ENCODE measurements at places on chromosomes 5 and 9.

DNA sequence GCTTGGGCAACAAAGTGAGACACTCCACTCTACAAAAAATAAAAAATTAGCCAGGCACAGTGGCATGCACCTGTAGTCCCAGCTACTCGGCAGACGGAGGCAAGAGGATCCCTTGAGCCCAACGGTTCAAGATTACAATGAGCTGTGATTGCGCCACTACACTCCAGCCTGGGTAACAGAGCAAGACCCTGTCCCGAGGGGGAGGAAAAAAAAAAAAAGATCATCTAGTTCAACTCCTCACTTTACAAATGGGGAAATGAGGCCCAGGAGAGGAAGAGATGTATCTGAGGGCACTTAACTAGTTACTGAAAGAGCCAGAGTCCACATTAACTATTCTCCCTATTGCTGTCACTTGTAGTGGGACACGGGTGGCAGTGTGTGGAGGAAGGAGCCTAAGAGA lies 13.8 kb downstream of the PDCL start:
- no peak for DNase-seq

DNA sequence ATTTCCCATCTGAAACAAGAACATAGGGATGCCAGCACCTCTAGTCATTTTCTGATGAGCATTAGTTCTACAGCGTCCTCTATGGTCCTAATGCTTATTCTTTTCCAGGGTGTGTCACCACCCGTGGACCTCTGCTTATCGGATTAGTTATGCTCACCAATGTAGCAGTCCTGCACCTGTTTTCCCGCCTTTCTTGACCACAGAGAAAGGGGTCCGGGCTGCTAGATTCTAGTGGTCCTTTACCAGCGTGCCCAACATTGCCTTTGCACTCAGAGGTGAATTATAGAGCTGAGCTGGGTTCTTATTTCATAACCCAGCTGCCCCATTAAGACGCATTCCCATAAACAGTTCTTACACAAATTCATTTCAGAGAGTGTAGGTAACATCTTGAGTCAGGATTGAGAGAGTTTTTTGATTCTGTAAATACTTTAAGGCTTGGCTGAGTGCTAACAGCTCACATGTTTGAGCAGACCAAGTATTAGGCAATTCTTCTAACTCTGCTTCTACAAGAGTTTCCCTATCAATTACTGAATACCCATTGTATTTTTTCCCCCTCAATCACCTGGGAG lies 2205.1 kb upstream of the C9orf72 start:
- no peak for DNase-seq

DNA sequence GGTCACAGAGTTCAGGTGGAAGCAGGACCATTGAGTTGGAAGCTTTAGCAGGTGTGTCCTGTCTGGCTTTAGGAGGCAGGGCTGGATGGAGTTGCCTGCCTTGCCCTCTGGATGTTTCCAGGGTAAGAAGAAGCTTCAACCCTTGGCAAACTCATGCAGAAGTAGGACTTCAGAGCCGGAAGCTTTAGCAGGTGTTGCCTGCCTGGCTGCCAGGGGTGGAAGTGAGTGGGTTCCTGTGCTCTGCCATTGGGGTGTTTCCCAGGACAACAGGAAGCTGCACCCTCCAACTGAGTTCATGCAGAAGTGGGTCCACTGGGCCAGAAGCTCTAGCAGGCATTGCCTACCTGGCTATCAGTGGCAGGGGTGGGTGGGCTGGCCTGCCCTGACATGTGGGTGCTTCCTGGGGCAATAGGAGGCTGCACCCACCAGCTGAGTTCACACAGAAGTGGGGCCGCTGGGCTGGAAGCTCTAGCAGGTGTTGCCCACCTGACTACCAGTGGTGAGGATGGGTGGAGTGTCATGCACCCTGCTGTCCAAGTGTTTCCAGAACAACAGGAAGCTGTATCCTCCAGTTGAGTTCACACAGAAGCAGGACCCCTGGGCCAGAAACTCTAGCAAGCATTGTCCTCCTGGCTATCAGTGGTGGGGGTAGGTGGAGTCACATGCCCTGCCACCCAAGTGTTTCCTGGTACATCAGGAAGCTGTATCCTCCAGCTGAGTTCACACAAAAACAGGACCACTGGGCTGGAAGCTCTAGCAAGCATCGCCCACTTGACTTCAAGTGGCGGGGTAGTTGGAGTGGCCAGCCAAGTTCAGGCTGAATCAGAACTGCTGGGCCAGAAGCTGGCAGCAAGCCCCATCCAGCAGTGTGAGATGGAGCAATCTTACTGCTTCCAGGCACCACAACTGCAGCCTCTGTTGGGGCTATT lies 24.6 kb downstream of the LOX start:
- DNase-seq: peak; percentile 73

- DNase-seq: no peak
Measured at GRCh38 chr5:135993335-135993879, 35.4 kb upstream of the TGFBI start.

- no peak for DNase-seq
Measured at GRCh38 chr9:13717322-13718054, 438.0 kb upstream of the MPDZ start.

GRCh38 chr5:92372766-92373165 lies 989.6 kb upstream of the ARRDC3 start:
- DNase-seq: no peak

DNA sequence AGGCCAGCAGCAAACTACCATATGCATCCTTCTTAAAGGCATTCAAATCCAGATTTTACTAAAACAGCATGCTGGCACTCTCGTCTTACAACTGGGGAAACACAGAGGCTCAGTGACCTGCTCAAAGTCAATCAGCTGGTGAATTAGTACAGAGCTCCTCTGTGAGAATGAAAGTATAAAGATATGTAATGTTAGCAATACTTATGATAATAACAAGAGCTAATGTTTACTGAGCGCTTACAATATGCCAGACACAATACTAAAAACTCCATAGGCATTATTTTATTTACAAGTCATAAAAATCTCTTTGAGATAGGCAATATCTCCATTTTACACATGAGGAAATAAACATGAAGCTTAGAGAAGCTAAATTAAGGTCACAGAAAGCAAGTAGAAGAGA lies 28.6 kb downstream of the FKBP15 start:
- no peak for DNase-seq

- DNase-seq: no peak
Measured at GRCh38 chr5:132451387-132451786, 39.2 kb downstream of the IRF1 start.

DNA sequence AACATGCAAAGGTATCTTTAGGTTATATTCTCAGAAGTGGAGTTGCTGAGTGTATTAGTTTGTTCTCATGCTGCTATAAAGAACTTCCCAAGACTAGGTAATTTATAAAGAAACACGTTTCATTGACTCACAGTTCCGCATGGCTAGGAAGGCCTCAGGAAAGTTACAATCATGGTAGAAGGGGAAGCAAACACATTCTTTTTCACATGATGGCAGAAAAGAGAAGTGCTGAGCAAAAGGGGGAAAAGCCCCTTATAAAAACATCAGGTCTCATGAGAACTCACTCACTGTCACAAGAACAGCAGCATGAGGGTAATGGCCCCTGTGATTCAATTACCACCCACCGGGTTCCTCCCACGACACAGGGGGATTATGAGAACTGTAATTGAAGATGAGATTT lies 163.6 kb upstream of the PRLR start:
- DNase-seq: no peak

GRCh38 chr9:33082538-33083326 lies 6.3 kb upstream of the SMU1 start:
- DNase-seq: no peak

GRCh38 chr9:99592834-99593574 lies 228.7 kb upstream of the NR4A3 start:
- DNase-seq: no peak

DNA sequence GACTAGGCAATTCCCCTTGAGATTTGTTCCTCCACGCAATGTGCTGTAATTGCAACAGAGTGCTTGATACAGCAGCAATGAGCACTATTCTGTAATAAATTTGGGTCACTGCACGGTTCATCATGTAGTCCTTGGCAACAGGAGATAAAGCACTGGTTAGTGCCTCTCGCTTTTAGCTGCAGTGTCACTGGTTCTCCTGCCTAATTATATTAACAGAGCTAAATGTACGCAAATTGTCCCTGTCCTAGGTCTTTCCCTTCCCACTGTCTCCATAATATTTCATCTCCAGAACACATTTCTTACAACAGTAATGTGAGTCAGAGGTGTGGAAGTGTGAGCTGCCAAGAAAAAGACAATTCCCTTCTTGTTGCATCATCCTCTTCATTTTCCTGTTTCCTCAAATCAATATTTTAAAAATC lies 553.1 kb downstream of the ZNF608 start:
- no peak for DNase-seq

- peak; percentile 75 for DNase-seq
Measured at GRCh38 chr5:81751836-81752643, 1.1 kb upstream of the SSBP2 start.

- DNase-seq: peak; percentile 62
Measured at GRCh38 chr9:36125062-36125855, 11.3 kb upstream of the GLIPR2 start.

DNA sequence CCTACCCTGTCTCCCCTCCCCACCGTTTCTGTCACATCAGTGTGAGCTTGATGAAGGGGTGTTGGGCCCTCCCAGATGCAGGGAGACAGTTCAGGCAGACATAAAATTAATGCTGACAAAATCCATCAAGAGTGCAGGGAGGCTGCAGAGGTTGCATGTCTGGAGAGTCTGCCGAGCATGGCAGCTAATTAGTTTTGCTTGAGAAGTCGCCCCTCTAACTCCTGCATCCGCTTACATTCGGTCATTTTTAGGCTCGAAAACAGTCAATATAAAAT lies 44.9 kb downstream of the GALNT12 start:
- no peak for DNase-seq

DNA sequence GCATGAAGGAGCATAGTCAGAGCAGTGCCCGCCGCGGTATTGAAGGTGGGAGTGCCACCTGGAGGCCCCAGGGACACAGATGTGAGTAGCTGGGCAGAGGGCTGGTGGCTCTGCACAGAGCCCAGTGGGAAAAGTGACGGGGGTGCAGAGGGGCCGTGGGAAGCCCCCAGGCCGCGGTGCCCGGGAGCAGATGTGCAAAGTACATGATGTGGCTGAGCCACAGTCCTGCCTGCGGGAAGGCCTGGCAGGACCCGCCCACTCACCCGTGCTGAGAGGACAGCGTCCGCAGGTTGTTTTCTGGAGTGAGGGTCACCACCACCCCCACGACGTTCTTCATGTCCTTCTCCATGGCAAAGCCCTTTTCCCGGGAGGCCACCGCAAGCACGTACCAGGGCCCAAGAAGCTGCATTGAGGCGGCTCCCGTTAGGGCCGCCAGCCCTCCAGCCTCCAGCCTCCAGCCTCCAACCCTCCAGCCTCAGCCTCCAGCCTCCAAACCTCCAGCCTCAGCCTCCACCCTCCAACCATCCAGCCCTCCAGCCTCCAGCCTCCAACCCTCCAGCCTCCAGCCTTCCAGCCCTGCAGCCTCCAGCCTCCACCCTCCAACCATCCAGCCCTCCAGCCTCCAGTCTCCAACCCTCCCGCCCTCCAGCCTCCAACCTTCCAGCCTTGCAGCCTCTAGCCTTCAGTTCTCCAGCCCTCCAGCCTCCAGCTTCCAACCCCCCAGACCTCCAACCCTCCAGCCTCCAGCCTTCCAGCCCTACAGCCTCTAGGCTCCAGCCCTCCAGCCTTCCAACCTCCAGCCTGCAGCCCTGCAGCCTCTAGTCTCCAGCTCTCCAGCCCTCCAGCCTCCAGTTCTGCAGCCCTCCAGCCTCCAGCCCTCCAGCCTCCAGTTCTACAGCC lies 914 bp downstream of the LCN6 start:
- DNase-seq: no peak

DNA sequence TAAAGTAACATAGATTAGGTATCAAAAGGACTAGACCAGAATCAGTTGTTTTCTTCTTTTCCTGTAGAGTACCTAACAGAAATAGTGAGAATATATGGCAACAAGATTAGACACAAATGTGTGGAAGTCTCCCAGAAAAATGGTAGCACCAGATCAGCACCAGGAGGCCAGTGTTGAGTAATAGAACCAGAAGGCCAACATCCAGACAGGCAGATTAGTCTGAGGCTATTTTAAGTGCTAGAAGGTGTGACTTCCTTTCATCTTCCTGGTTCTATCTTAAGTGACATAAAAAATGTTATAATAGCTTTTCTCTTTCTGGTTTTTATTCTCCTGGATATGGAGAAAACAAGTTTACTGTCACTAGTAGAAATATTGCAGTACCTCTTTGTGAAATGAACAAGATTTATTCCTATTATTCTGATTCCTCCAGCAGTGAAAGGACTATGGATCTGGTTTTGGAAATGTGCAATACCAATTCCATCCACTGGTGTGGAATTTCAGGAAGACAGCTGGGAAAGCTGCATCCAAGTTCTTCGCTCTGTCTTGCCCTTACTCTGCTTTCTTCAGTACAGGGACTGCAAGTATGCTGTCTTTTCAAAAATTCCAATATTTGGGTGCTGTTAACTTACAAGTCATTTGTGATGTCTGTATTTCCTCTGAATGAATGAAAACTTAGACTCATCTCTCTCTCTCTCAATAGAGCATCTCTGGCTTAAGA lies 39.1 kb downstream of the SHLD3 start:
- no peak for DNase-seq

- DNase-seq: no peak
Measured at GRCh38 chr5:61813361-61813760, 481.3 kb downstream of the ZSWIM6 start.

GRCh38 chr9:88193766-88194165 lies 55.5 kb upstream of the SPATA31C2 start:
- no peak for DNase-seq

- peak; percentile 92 for DNase-seq
Measured at GRCh38 chr9:137276473-137277328, 825 bp upstream of the TOR4A start.

- no peak for DNase-seq
Measured at GRCh38 chr9:7375013-7375511, 424.5 kb downstream of the DMAC1 start.

DNA sequence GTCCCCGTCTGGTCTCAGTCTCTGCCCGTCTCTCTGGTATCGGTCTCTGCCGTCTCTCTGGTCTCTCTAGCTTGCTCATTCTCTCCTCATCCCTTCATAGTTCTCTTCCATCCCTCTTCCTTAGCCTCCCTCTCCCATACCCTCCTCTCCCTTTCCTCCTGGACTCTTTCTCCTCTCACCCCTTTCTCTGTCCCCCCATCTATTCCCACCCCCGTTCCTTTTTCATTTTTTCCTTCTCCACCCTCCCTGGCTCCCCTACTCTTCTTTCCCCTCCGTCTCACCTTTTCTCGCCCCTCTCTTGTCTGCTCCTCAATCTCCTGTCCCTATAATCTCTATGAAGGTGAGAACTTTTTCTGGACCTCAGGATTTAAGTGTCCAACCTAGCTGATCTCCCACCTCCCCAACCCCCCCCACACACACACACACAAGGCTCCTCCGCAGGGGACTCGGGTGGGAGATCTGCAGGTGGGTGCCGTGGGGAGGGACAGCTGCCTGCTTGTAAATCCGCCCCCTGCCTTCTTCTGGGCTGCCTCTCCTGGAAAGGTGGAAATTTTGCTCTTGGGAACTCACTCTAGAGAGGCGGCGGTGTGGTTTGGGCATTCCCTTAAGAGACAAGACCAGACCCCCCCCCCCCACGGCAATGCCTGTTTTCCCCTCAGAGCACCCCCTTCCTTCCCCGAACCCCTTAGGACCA lies 953 bp downstream of the UBE2QL1 start:
- DNase-seq: peak; percentile 46

- DNase-seq: no peak
Measured at GRCh38 chr5:180391276-180391675, 38.1 kb upstream of the GFPT2 start.

Measured in cardiac septum (tissue), 1 donor.